Activated CD4-positive, alpha-beta T cell treated with anti-CD3 and anti-CD28 coated beads for 24 hours (primary cell): ENCODE measurements at places on chromosomes 1 and 21.

- DNase-seq = no peak
Observed at GRCh38 chr1:17736625-17737024, 18.5 kb upstream of the ACTL8 start.

GRCh38 chr1:159163614-159164228, 7.7 kb upstream of the CADM3 start:
- no peak for DNase-seq

- no peak for DNase-seq
Observed at GRCh38 chr1:115496904-115497527, 144.8 kb upstream of the VANGL1 start.

GRCh38 chr1:229203030-229203751, 67.7 kb upstream of the RAB4A start:
- DNase-seq = no peak

DNA sequence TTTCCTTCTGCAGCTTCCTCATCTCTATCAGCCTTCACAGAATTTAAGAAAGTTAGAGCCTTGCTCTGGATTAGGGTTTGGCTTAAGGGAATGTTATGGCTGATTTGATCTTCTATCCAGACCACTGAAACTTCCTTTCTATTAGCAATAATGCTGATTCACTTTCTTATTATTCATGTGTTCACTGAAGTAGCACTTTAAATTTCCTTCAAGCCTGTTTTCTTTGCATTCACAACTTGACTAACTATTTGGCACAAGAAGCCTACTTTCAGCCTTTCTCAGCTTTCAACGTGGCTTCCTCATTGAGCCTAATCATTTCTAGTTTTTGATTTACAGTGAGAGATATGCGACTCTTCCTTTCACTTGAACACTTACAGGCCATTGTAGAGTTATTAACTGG, 528.5 kb downstream of the PLPP3 start:
- no peak for DNase-seq

DNA sequence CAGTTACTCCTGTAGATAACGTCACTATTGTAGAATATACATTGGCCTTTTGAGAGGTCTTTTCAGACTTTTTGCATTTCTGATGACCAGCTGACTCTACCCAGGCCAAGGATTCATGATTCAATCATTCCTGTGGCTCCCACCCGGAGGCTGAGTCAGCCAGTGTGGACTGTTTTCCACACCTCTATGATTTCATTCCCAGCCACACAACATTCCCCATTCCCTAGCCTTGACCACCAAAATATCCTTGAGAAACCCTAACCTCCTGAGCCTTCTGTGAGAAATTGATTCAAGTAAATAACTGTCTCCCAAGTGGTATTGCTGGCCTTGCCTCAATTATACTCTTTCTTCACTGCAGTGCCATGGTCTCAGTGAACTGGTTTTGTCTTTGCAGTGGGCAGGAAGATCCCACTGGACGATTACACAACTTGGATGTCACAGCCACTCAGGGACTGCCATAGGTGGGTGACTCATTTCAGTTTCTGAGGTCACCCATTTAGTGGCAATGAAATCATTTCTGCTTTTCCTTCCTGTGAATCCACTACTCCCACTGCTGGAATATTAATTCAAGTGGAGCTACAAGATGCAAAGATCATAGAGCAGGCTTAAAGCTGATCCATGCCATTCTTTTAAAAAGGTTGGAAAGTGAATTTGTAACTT, 518.6 kb upstream of the ZP4 start:
- no peak for DNase-seq
